ENCODE measurements at places on chromosomes 1 and 21. TPM values are rescaled to one million over a fixed set of nuclear protein-coding genes. Genes with fewer than 3 reads are reported as not detected.
A peak's percentile ranks its signal among the peaks of the same experiment; 100 is the strongest.

ATAD3B gene
- polyA plus RNA-seq: 13.1 TPM

PRRX1 gene
- 3.4 TPM for polyA plus RNA-seq

DIRAS3 gene
- 2.7 TPM for polyA plus RNA-seq

DNA sequence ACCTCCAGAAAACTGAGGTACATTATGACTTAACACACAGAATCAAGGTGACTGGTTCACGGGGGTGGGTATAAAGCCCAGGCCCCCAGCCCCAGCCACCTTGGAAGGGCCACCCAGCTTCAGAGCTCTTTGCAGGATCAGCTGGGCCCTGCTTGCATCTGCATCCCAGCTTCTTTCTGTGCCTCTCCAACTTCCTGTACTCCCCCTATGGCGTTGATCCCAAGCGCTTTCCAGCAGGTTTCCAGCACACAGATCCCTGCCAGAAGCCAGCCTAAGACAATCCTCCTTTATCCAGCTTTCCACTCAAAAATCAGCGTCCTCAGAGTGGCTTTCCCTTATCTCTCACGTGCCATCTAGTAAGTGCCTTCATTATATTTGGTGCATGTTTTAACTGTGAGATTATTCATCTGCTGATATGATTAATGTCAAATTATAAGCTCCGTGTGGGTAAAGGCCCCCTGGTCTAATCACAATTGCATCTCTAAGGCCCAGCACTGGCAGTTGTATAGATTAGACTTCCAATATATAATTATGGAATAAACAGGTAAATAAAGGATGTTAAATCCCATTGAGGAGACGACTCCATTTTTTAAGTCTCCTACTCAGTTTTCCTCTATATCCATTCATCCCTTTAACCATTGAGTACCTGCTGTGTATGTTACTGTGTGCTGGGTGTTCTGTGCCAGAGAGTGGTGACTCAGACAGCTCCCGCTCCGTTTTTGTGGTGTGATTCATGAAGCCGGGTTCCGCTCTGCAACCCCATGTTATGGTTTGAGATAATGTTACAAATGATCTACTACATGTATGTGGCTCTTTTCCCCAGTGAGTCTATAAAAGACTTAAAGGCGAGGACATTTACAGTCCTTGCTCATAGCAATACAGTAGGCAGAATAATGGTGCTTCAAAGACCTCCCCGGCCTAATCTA is 387.6 kb downstream of the PCP4 start:
- no peak for DNase-seq

GRCh38 chr21:46052703-46053651 is 44.9 kb upstream of the COL6A2 start:
- DNase-seq: no peak

DNA sequence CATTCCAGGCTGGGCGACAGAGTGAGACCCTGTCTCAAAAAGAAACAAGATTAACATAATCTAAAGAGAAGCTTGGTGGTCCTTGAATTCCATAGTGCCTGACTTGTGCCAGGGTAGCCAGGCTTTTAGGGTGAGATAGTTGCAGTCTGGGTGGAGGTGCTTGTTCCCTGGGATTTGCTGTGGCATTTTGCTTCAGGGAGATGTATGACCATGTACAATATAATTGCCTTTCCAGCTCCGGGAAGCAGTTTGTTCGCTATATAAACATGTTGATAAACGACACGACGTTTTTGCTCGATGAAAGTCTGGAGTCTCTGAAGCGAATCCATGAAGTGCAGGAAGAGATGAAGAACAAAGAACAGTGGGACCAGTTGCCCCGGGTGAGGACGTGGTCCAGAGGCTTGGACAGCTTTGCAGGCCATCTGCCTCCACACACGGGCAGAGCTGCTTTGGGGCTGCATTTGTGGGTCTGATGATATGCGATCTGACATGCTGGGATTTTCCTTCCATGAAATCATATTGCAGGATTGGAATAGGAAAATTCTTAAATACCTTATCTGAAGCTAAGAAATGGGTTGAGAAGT is 49.4 kb upstream of the KIF1B start:
- no peak for DNase-seq

- DNase-seq: peak; percentile 38
Observed at GRCh38 chr1:8818325-8818775, 910 bp upstream of the RERE start.

- no peak for DNase-seq
Observed at GRCh38 chr1:175126347-175126746, 58.7 kb downstream of the TNN start.

All from right lung (tissue), 10 donors.